ENCODE measurements at places on chromosomes 2 and 18. TPM values are rescaled to one million over a fixed set of nuclear protein-coding genes. Genes with fewer than 3 reads are reported as not detected.

DNA sequence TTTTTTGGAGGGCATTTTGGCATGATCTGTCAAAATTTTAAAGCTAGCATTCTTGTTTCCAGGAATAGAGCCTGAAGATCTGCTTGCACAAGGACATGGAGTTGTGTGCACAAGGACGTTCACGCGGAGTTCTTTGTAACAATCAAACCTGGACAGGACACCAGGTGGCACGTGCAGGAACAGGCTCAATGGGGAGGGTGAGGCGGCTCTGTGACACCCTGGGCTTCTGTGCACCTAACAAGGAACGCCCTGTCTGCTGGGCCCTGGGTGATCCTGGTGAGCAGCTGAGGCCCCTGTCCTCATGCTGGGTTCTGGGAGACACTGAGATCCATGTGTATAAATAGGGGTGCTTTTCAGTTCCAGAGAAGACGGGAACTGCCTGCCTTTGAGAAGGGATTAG lies 93.1 kb upstream of the PXDN start:
- H3K4me1 ChIP-seq = no peaks in the 10 kb centered on the region
- DNase-seq = no peak
- no peaks in the 10 kb centered on the region for H3K36me3 ChIP-seq
- H3K27ac ChIP-seq = no peak overlapping the region
- no peaks in the 10 kb centered on the region for H3K27me3 ChIP-seq
- H3K4me3 ChIP-seq = no peak overlapping the region

GRCh38 chr2:211900518-211900917 lies 638.1 kb downstream of the ERBB4 start:
- H3K36me3 ChIP-seq = no peaks in the 10 kb centered on the region
- H3K4me3 ChIP-seq = no peak overlapping the region
- DNase-seq = no peak
- no peaks in the 10 kb centered on the region for H3K27me3 ChIP-seq
- no peaks in the 10 kb centered on the region for H3K4me1 ChIP-seq

GRCh38 chr2:195613922-195614321 lies 43.1 kb upstream of the SLC39A10 start:
- H3K36me3 ChIP-seq = no peaks in the 10 kb centered on the region
- no peaks in the 10 kb centered on the region for H3K27me3 ChIP-seq
- H3K4me3 ChIP-seq = no peak overlapping the region
- H3K27ac ChIP-seq = no peak overlapping the region
- no peaks in the 10 kb centered on the region for H3K4me1 ChIP-seq
- DNase-seq = no peak

DNA sequence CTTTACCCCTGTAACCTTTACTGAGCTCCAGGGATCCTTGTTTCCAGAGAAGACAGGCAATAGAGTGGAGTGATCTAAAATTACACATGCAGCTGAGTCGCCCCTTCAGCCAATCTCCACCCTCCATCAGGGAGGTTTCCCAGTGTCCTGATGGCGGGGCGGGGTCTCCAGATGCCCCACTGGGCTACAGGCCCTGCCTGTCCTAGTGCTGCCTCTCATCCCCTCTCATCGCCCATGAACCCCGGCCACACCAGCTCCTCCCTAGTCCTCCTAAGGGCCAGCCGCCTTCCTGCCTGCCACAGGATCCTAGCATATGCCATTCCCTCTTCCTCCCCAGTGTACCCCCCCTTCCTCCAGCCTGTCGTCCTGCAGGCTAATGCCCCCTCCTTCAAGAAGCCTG lies 144.1 kb upstream of the GLI2 start:
- no peak overlapping the region for H3K4me3 ChIP-seq
- no peaks in the 10 kb centered on the region for H3K36me3 ChIP-seq
- H3K4me1 ChIP-seq = no peaks in the 10 kb centered on the region
- H3K27ac ChIP-seq = no peak overlapping the region

- peak overlapping the region; percentile 74 for H3K27ac ChIP-seq
- H3K27me3 ChIP-seq = no peaks in the 10 kb centered on the region
- H3K36me3 ChIP-seq = no peaks in the 10 kb centered on the region
- no peaks in the 10 kb centered on the region for H3K4me1 ChIP-seq
- H3K4me3 ChIP-seq = peak overlapping the region; percentile 61
- DNase-seq = peak; percentile 84
Measured at GRCh38 chr2:25215948-25216679, 47.7 kb upstream of the POMC start.

DNA sequence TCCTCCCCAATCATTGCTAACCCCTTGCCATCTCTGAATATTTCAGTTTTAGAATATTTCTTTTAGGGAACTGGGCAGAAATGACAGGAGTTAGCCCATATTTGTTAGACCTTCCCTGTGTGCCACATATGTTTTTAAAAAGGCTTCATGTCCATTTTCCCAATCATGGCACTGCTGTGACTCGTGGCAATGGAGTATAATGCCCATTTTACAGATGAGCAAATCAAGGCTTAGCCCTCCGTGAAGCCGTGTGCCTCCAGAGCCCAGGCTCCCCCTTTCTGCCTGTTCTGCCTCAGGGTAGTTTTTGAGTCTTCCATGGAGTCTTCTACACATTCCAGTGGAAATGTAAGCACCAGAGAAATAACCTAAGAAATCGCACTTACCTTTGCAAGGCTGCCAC lies 130.1 kb downstream of the KCTD1 start:
- no peaks in the 10 kb centered on the region for H3K36me3 ChIP-seq
- H3K27me3 ChIP-seq = no peaks in the 10 kb centered on the region
- H3K27ac ChIP-seq = no peak overlapping the region
- no peak overlapping the region for H3K4me3 ChIP-seq
- DNase-seq = no peak

GRCh38 chr2:10873790-10874437 lies 37.8 kb upstream of the KCNF1 start:
- DNase-seq = no peak
- no peaks in the 10 kb centered on the region for H3K36me3 ChIP-seq
- no peak overlapping the region for H3K4me3 ChIP-seq
- H3K27me3 ChIP-seq = peaks cover 6% of the 10 kb centered on the region

DNA sequence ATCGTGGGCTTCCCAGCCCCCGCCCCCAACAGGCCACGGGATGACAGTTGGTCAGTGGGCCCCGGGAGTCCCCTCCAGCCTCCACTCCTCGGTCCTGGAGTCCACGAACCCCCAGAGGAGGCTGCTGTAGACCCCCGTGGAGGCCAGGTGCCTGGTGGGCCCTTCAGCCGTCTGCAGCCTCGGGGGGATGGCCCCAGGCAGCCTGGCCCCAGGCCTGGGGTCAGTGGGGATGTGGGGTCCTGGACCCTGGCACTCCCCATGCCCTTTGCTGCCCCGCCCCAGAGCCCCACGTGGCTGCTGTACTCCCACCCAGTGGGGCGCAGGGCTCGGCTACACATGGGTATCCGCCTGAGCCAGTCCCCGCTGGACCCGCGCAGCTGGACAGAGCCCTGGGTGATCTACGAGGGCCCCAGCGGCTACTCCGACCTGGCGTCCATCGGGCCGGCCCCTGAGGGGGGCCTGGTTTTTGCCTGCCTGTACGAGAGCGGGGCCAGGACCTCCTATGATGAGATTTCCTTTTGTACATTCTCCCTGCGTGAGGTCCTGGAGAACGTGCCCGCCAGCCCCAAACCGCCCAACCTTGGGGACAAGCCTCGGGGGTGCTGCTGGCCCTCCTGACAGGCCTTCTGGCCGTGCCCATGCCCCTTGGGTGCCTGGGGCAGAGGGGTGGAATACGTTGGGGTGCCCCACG lies 7.6 kb downstream of the NEU4 start:
- no peaks in the 10 kb centered on the region for H3K27me3 ChIP-seq
- H3K4me3 ChIP-seq = no peak overlapping the region

GRCh38 chr18:72460210-72460680 lies 83.9 kb downstream of the CBLN2 start:
- no peaks in the 10 kb centered on the region for H3K27me3 ChIP-seq
- no peaks in the 10 kb centered on the region for H3K4me1 ChIP-seq

GRCh38 chr2:44126106-44126797 lies 42.4 kb upstream of the PPM1B start:
- H3K27me3 ChIP-seq = no peaks in the 10 kb centered on the region
- no peak overlapping the region for H3K27ac ChIP-seq
- no peaks in the 10 kb centered on the region for H3K36me3 ChIP-seq

DNA sequence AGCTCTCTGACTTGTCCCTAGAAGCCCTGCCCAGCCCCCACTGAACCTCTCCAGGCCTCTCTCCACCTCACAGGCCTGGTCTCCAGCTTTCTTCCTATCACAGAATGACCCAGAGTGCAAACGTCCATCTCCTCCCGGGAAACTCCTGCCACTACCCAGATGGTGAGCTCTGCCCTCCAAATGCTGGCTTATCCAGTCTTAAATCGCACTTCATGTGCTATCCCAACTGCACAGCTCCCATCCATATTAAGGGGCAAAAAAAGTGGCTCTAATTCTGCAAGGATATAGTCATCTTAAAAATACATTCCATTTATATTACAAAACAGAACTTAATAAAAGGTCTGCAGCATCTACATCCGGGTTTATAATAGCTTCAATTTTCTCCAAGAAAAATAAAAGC lies 70.8 kb upstream of the CDC42EP3 start:
- no peak for DNase-seq
- H3K27ac ChIP-seq = no peak overlapping the region
- H3K27me3 ChIP-seq = no peaks in the 10 kb centered on the region

DNA sequence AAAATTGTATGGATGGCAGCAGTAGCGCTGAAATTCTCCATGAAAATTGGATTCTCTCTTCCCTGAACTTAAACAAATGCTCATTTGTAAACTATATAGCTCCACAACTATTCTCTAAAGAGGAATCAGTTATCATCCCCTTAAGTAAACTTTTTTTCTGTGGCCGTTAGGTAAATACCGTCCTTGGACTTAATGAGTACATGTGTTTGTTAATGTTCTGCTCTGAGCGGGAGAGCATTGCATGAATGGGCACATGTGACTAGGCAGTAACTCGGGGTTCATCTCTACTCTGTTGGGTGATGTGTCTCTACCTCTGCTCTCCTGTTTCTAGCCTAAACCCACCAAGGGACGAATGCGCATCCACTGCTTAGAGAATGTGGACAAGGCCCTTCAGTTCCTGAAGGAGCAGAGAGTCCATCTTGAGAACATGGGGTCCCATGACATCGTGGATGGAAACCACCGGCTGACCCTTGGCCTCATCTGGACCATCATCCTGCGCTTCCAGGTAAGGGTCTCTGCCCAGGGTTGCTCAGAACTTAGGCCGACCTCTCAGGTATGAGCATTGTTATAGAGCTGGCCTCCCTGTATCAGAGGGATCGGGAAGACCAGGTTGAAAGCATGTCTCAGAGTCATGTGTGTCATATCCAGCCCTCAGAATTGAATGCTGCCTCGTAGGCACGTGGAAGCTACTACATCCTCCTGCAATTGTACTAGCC lies 111.5 kb upstream of the EML6 start:
- no peaks in the 10 kb centered on the region for H3K36me3 ChIP-seq
- DNase-seq = no peak
- H3K4me3 ChIP-seq = no peak overlapping the region
- peaks cover 17% of the 10 kb centered on the region for H3K4me1 ChIP-seq
- H3K27ac ChIP-seq = no peak overlapping the region

DNA sequence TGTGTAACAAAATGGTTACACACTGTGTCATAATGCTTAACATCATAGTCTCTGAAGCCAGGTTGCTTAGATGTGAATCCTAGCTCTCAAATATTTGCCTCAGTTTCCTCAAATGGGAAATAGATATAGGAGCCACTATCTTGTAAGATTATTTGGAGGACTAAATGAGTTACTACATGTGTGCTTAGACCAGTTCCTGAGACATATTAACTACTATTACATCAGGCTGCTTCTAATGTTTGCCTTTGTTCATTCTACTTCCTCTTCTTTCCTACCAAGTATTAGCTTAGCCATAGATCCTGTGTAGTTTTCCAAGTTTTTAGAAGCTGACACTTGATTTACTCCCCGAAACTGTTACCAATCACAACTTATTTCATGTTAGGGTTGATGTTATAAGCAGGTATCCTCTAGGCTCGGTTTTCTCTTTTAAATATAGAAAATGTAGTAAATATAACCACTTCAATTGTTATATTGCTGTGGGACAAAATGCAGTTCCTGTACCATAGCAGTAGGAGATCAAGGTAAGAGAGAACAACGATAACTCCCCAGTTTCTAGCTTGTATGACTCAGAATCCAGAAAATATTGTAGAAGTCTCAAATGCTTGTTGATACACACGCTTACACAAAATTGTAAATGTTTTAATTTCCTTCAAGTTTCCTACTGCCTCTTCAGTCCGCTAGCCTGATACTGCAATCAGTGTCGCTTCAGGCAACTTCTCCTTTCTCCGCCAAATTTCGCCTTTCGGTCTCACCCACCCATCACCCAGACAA lies 751 bp upstream of the DNAJC10 start:
- H3K4me3 ChIP-seq = peak overlapping the region; percentile 86
- H3K36me3 ChIP-seq = no peaks in the 10 kb centered on the region
- H3K4me1 ChIP-seq = peaks cover 16% of the 10 kb centered on the region
- H3K27ac ChIP-seq = peak overlapping the region; percentile 73
- DNase-seq = no peak
- H3K27me3 ChIP-seq = no peaks in the 10 kb centered on the region

- H3K4me3 ChIP-seq = no peak overlapping the region
- H3K36me3 ChIP-seq = no peaks in the 10 kb centered on the region
- DNase-seq = no peak
- H3K27me3 ChIP-seq = no peaks in the 10 kb centered on the region
- no peak overlapping the region for H3K27ac ChIP-seq
Measured at GRCh38 chr2:104502901-104503300, 351.0 kb upstream of the POU3F3 start.

- H3K36me3 ChIP-seq = no peaks in the 10 kb centered on the region
- H3K27me3 ChIP-seq = no peaks in the 10 kb centered on the region
- no peak overlapping the region for H3K4me3 ChIP-seq
- H3K4me1 ChIP-seq = no peaks in the 10 kb centered on the region
Measured at GRCh38 chr2:5849562-5849961, 157.4 kb downstream of the SOX11 start.

DNA sequence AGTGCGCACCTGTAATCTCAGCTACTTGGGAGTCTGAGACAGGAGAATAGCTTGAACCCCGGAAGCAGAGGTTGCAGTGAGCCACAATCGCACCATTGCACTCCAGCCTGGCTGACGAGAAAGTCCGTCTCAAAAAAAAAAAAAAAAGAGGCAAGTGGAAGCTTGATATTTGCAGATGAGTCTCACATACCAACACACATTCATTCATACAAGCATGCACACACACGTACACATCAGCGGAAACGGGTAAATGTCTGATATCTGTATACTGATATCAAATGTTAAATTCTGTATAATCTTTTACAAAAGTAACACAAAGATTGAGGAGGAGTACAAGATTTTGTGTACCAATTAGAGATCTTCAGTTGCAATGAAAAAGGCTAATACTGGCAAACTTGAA lies 47.8 kb upstream of the SPOPL start:
- H3K36me3 ChIP-seq = no peaks in the 10 kb centered on the region
- DNase-seq = no peak
- no peak overlapping the region for H3K27ac ChIP-seq
- H3K4me1 ChIP-seq = no peaks in the 10 kb centered on the region
- H3K27me3 ChIP-seq = no peaks in the 10 kb centered on the region
- no peak overlapping the region for H3K4me3 ChIP-seq

PGAP1 gene
- 2.1 TPM for polyA plus RNA-seq

GKN1 gene
- not detected for polyA plus RNA-seq

KCNJ3 gene
- polyA plus RNA-seq = not detected

MROH2A gene
- polyA plus RNA-seq = not detected

FER1L5 gene
- not detected for polyA plus RNA-seq

ARHGAP25 gene
- polyA plus RNA-seq = 63.3 TPM

FBXO48 gene
- 0.53 TPM for polyA plus RNA-seq

ACVR2A gene
- polyA plus RNA-seq = 6.4 TPM

RAB6D gene
- polyA plus RNA-seq = not detected
